ENCODE measurements at places on chromosomes 4 and X. TPM values are rescaled to one million over a fixed set of nuclear protein-coding genes. Genes with fewer than 3 reads are reported as not detected.

DNA sequence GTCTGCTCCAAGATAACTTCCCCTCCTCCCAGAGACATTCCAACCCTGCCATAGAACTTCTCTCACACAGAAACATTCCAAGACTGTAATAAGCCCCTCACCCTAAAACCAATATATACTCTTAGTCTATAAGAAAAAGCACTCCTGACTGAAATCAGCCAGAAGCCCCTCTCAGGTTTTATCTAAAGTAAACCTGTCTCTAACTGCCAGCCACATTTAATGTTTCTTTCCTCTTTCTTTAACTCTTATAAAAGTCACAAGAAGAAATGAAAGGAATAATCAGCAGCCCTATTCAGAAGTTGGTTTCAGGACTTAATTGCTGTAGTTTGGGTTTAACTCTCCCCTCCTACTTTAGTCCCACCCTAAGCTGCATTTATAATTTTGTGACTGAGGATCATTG is 165.0 kb upstream of the ZCCHC13 start:
- H3K27ac ChIP-seq: no peak overlapping the region
- no peaks in the 10 kb centered on the region for H3K27me3 ChIP-seq
- no peaks in the 10 kb centered on the region for H3K36me3 ChIP-seq
- no peak overlapping the region for H3K4me3 ChIP-seq
- DNase-seq: peak; percentile 1

GRCh38 chr4:186840222-186840701 is 116.6 kb upstream of the FAT1 start:
- H3K27me3 ChIP-seq: no peaks in the 10 kb centered on the region
- no peak overlapping the region for H3K27ac ChIP-seq
- no peaks in the 10 kb centered on the region for H3K36me3 ChIP-seq

DNA sequence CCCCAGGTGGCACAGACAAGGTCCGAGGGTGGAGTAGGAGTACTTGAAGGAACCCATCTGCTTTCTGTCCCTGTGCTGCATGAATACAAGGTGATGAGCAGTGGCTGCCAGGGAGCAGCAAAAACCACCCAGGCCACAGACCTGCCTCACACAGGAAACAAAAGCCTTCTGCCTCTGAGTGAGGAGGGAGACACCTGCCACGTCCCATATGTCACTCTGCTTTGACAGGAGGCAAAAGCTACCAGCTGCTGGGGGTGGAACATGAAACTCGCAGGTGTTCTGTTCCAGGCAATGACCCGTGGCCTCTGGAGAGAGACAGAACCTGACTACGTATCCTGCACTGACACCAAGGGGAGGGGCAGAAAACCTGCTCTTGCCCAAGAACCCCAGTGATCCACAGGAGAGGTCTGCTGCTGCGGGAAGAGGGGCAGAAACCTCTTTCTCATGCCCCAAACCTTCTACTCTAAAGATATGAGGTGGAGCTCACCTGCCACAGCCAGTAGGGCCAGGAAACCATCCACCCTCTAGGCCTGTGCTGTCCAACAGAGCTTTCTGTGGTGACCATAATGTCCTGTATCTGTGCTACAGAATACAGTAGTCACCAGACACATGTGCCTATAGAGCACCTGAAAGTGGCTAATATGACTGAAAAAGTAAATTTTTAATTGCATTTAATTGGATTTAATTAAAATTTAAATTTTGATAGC is 172.9 kb downstream of the PRDM5 start:
- no peaks in the 10 kb centered on the region for H3K27me3 ChIP-seq
- H3K4me3 ChIP-seq: no peak overlapping the region
- no peaks in the 10 kb centered on the region for H3K4me1 ChIP-seq
- no peak overlapping the region for H3K27ac ChIP-seq
- no peak for DNase-seq

GRCh38 chr4:151668689-151669402 is 92.0 kb downstream of the GATB start:
- no peak overlapping the region for H3K4me3 ChIP-seq
- no peaks in the 10 kb centered on the region for H3K27me3 ChIP-seq
- H3K27ac ChIP-seq: no peak overlapping the region
- DNase-seq: no peak
- H3K36me3 ChIP-seq: no peaks in the 10 kb centered on the region

GRCh38 chrX:100994352-100995281 is 25.1 kb downstream of the ARL13A start:
- H3K27me3 ChIP-seq: no peaks in the 10 kb centered on the region
- H3K27ac ChIP-seq: peak overlapping the region; percentile 86
- peaks cover 17% of the 10 kb centered on the region for H3K4me1 ChIP-seq
- H3K36me3 ChIP-seq: peaks cover 12% of the 10 kb centered on the region
- peak overlapping the region; percentile 55 for H3K4me3 ChIP-seq
- peak; percentile 57 for DNase-seq

DNA sequence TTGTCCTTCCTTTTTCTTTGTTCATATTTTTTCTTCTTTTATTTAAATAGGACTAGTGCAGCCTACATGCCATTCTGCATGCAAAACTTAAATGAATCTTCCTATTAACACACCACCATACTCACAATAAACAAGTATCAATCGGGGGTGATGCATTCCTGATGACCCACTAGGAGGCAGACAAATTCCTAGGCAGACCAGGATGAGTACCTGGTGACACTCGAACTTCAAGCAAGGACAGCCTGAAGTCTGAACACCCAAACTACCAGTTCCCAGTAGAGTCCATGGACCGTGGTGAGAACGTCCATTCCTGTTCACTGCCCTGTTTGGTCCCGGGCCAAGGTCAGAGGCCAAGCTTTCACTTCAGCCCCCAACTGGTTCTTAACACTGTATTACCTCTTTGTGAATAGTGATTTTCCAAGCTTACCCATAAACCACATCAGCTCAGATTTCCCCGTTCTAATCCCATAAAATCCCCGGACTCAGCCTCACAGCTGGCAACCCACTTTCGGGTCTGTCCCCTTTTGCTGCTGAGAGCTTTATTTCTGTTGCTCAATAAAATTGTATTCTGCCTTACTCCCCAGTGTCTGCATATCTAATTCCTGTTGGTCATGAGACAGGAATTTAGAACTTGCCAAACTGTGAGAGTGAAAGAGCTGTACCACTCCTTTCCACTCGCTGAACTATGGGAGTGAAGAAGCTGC is 1286.6 kb downstream of the FSTL5 start:
- no peak overlapping the region for H3K4me3 ChIP-seq
- H3K36me3 ChIP-seq: no peaks in the 10 kb centered on the region
- no peak overlapping the region for H3K27ac ChIP-seq
- no peaks in the 10 kb centered on the region for H3K4me1 ChIP-seq
- H3K27me3 ChIP-seq: no peaks in the 10 kb centered on the region

GRCh38 chr4:157896726-157897125 is 276.1 kb downstream of the GASK1B start:
- H3K27me3 ChIP-seq: no peaks in the 10 kb centered on the region
- no peaks in the 10 kb centered on the region for H3K4me1 ChIP-seq
- no peaks in the 10 kb centered on the region for H3K36me3 ChIP-seq
- no peak overlapping the region for H3K27ac ChIP-seq

The MAGED4B gene
- total RNA-seq: 0.52 TPM
